ENCODE measurements at places on chromosomes 1 and 21.

DNA sequence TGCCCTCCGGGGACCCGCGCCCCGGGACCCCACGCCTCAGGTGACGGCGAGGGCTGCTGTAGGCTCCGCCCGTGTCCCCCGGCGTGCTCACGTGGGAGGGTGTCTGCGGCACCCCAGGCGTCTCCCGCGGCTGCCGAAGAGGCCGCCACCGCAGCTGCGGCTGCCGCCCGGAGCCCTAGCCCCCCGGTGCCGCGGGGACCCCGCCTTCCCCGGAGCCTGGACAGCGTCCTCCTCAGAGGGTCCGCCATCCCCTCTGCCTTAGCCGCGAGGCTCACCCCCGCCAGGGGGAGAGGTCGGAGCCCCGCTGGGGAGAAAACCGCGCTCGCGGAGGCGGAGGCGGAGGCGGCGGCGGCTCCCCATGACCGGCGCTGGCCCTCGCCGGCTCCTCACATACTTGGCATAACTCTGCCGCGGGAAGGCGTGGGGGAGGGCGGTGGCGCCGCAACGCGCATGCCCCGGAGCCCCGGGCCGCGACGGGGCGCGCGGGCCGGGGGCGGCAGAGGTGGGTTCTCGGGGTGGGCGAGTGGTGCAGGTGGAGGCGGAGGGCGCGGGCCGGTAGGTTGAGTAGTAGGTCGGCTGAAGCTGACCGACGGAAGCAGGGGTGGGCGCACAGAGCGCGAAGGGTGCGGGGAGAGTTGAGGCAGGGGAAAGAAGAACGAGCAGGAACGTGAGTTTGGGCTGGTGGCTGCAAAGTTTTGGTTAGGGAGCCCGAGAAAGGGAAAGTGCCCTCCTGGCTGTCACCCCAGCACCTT lies 700 bp upstream of the SYDE2 start:
- DNase-seq, result peak; percentile 53

DNA sequence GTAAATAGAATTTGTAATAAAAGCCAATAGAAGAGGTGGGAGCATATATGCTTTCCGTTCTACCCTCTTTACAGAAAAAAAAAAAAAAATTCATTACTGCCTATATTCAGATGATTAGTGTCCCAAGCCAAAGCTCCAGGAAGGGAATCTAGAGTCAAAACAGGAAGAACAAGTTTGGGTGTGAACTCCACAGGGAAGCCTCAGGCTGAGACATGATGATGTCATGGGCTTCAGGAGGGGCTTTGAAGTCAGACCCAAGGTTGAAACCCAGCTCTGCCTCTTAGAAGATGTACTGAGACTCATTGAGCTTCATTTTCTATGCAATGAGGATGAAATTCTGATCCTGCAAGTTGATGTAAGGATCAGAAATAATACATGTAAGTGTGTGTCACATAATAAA lies 250.0 kb upstream of the ADGRL2 start:
- DNase-seq, result no peak

- no peak for DNase-seq
Observed at GRCh38 chr1:246365708-246366107, 141.4 kb downstream of the SMYD3 start.

DNA sequence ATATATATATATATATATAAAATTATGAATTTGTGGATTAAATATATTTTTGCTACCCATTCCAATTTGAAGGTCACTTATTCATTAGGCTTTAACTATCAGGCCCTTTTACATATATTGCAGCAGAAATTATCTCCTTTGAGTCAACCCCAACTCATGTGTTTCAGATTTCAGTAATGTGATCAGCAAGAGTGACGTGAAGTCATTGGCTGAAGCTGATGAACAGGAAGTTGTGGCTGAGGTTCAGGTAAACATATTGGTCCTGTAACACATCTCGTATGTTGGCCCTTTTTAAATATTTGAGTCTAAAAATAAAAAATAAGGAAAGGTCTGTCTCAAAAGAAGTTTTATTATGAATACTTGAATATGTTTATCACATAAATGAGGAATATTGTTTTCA lies 8.5 kb downstream of the VPS45 start:
- no peak for DNase-seq

DNA sequence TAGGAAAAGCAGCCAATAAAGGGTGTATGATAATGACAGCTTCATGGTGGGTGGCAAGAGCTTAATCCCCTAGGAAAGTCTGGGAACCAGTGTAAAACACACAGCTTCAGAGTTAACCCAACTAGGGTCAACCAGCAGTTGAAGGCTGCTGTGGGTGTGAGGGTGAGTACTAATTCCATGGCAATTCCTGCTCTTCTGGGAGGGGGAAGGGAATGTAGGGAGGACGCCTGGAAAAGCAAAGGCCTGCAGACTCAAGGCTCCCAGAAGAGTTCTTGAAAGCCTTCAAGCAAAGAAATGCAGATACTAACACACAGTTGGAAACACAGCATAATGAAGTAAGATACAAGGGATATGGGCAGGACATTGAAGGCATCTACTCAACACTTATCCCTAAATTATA lies 28.1 kb downstream of the TTLL7 start:
- no peak for DNase-seq

DNA sequence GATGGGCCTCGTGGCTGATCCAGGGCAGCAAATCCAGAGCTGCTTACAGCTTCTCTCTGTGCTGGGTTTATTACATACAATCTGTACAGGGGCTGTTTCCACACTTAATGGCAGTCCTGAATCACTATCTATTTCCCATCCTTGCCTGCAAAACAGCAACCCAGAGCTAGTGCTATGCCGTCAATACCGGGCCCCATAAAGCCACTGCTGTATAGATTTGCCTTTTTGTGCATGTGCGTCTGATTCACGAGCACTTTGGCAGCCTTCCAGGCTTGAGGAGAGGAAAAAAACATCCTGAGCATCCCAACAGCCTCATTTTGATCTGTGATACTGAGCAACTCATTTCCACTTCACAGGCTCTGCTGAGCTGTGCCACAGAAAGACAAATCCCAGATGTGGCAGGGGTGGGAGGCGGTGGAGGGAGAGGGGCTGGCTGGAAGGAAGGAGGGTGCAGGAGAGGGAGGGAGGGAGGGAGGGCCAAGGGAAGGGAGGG lies 65.2 kb upstream of the TARBP1 start:
- no peak for DNase-seq

DNA sequence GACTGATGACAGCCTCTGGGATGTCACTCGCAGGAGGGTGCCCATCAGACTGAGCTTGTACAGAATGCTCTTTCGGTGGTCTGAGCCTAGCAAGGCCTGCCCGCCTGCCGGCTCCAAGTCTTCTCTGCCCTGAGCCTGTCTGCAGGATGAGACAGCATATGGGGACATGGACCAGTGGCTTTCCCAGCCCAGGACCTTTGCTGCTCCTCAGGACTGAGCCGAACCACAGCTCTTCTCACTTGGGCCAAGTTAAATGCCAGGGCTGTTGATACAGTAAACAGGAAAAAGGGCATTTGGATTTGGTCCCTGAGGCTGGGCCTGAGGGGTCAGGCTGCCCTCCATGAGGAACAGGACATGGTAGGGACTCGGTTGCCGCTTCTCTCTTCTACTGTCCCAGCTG lies 64.3 kb upstream of the EPS8L3 start:
- no peak for DNase-seq

GRCh38 chr21:46639489-46640386 lies 4.3 kb downstream of the PRMT2 start:
- no peak for DNase-seq

DNA sequence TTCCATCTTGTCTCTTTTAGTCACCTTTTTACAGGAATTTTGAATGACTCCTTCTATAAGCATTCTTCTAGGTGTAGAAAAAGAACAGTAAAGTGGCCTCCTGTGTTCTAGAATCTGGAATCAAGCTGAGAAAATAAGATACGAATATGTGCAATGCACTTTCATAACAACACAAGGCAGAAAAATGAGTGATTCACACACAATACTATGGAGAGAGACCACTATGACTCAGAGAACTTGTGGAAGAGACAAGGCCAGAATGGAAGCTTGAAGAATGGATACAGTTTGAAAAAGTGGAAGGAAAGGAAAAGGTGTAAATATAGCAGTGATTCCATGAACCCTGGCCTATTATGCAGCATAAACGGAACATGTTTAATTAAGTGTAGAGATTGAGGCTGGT lies 57.1 kb upstream of the SAMSN1 start:
- DNase-seq, result no peak

- no peak for DNase-seq
Observed at GRCh38 chr21:16908077-16908476, 604.8 kb upstream of the CXADR start.

GRCh38 chr1:230276401-230276800 lies 149.7 kb downstream of the PGBD5 start:
- DNase-seq, result no peak
